ENCODE measurements at places on chromosomes 1 and 21. TPM values are rescaled to one million over a fixed set of nuclear protein-coding genes. Genes with fewer than 3 reads are reported as not detected.

DNA sequence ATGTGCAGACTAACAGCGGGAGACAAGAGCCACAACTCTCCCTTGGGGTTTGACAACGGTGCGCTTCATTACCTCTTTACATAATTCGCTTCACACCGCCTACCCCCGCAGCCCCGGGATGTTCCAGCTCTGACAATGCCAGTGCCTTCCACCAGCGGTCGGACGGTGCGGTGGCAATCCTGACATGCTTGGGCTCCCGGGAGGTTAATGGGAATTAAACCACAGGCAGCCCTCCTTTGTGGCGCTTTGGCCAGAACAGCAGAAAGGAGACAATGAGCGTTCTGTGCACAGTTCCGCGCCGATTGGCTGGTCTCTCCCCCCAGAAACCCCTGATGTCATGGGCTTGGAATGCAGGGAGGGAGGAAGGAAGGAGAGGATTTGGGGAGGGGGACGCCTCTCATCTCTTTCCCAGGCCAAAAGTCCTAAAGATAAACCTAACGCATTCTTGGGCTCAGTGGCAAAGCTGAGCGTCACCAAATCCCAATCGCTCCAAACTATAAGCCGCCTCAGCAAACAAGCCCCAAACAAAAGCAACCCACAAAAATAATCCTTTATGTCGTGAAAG lies 1.3 kb downstream of the CNN3 start:
- no peak for DNase-seq

SLC45A1 gene
- total RNA-seq = 0.31 TPM

TNFRSF4 gene
- 193 TPM for total RNA-seq

SFT2D2 gene
- 45.1 TPM for total RNA-seq

GRCh38 chr1:145714524-145715111 lies 4.7 kb upstream of the CD160 start:
- DNase-seq = no peak
